Vagina (tissue), 2 donors: ENCODE measurements at places on chromosomes 12 and 14. TPM values are rescaled to one million over a fixed set of nuclear protein-coding genes. Genes with fewer than 3 reads are reported as not detected.

Gene RND1
- 3.9 TPM for total RNA-seq

DNA sequence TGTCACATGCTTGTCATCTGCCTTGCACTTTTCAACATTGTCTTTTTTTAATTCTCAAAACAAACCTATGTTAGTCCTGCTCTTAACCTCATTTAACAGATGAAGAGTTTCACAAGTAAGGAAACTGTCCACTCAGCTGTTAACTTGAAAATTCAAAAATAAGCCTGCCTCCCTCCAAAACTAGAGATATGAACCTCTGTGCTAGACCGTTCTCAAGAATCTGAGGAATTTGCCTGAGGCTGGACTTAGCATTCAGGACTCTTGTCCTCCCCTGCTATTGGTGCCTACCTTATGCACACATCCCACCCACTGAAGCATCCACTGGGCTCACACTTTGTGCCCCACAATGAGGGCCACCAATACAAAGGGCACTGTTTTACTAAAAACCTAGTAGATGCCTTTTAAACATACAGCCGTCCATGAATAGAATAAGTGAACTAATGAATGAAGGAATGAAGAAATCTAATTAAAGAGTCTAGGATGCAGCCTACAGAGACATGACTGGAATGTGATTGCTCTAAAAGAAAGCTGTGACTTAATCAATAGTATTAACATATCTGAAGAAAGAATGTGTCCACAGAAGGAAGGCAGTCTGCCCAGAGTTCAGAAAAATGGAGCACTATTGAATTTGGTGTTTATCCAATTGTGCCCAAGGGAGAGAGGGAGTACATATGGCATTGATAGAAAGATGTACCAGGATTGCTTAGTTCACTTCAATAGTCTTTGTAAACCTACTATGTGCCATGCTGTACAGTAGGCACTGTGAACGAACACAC lies 238.5 kb downstream of the SPTSSA start:
- no peak for DNase-seq

Gene NGDN
- 47.1 TPM for total RNA-seq

Gene ESPL1
- total RNA-seq, result 17.7 TPM

Gene SOX5
- 21.1 TPM for total RNA-seq

DNA sequence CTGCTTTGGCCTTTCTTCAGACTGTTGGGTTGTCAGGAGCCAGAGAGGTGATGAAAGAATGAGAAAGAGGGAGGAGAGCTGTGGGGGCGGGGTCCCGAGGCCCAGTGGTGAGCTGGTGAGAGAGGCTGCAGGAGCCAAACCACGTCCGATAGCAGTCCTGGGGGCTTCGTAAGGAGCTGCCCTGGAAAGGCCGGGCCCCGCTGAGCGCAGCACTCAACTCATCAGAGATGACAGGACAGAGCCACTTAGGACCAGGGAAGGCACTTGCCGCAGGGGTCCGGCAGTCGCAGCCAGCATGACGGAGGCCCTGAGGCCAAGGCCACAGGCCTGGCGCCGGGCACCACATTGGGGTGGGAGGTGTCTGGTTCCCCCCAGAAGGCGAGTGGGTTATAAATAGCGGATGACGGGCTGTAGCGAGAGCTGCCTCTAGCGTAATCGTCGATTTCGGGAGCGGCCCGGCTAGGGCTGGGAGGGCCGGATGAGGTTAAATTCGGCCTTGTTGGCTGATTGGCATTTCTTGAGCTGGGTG lies 179.0 kb downstream of the TSPAN9 start:
- no peak for DNase-seq

GRCh38 chr12:49967777-49968250 lies 4.9 kb upstream of the AQP6 start:
- no peak for DNase-seq

Gene GPRC5A
- total RNA-seq, result 26.8 TPM

DNA sequence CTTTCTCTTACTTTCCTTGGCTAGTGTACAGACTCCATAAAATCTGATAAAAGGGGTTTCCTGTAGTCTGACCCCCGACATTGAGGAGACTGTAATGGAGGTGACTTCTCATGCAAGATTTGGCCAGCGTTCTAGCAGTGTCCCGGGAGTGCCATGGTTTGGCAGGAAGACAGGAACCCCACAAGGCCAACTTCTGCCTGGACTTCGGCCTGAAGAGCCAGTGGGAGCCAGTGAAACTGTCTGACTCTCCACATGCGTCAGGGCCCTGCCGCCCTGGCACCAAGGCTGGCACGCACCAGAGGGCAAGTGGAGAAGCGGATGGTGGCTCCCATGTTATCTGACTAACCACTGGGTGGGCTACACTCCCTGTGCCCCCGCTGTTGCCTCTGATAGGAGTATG lies 70.5 kb downstream of the TMEM260 start:
- peak; percentile 70 for DNase-seq

Gene MMP17
- total RNA-seq, result 5.2 TPM

DNA sequence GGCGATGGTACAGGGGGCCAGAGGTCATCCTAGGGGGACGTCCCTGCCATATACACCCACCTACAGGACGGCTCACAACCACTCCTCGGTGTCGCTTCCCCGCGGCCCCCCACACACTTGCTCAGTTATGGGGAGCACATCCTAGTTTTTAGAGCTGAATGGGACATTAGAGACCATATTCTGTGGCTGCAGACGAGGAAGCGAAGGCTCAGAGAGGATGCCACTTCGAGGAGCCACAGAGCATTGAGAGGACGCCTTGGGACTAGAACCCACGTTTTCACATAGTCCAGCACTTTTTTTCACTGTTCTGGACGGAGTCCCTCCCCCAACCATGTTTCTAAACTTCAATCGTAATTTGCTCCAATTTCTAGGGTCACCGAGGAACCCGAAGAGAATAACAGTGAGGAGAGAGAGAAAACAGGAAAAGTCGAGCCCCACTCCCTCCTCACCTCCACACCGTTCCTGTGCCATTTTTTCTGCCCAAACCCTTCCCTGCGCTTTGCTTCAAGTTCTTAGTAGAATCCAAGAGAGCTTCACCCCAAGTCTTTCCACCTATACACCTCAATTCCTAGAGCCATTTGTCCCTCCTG lies 641 bp upstream of the ASCL1 start:
- DNase-seq, result no peak

Gene ITGB7
- 3.7 TPM for total RNA-seq

- no peak for DNase-seq
These were observed 8.0 kb upstream of the NT5DC3 start for GRCh38 chr12:103848917-103849491.

Gene LYZ
- 15.2 TPM for total RNA-seq

Gene DBX2
- total RNA-seq, result not detected

DNA sequence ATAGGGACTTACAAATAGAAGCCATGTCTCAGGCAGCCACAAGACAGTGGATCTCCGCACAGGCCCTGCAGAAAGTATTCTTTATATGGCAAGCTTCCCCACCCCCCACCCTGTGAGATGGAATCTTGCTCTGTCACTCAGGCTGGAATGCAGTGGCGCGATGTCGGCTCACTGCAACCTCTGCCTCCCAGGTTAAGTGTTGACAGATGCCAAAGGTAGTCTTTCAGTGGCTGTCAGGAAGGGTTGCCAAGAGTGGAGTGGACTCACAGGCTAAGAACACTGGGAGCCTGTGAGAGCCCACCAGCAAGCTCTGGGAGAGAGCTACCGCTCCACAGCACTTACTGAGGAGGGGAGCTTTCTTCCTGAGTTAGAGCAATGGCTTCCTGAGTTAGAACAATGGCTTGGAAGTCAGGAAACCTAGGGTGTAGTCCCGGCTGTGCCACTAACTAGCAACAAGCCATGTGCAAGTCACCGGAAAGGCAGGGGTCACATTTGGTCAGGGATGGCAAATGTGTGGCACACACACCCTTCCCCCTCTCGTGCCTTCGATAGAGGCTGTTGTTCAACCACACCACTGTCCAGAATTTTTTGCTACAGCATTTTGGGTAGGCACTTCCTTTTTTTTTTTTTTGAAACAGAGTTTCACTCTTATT lies 2.6 kb downstream of the RNASE1 start:
- DNase-seq, result no peak

DNA sequence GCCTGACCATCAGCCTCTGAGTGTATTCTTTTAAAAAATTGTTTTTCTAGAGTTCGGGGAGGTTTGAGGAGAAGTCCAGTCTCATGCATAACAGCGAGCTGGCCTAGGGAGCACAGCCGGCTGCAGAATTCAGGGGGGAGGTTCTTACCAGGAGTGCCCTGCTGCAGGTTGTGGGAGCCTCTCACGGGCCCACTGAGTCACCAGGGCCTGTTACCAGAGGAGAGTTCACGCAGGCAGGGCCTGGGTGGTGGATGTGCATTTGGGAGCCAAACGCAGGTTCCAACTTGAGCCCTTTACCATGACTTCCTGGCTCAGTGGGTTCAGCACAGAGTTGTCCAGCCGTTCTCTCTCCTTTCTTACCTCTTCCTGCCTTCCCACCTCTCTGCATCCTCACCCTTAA lies 14.4 kb downstream of the CD9 start:
- no peak for DNase-seq

GRCh38 chr12:33988913-33989312 lies 33.4 kb upstream of the ALG10 start:
- DNase-seq, result no peak

Gene CPNE6
- not detected for total RNA-seq

- no peak for DNase-seq
These were observed 579.1 kb downstream of the PRKD1 start for GRCh38 chr14:29348504-29348903.

- DNase-seq, result no peak
These were observed 15.2 kb upstream of the PLEKHG6 start for GRCh38 chr12:6295094-6295811.

- no peak for DNase-seq
These were observed 149.2 kb upstream of the SYT10 start for GRCh38 chr12:33588725-33589405.

Gene PMCH
- total RNA-seq, result not detected

Gene IL26
- total RNA-seq, result not detected

GRCh38 chr12:13945236-13945635 lies 36.2 kb downstream of the GRIN2B start:
- no peak for DNase-seq

Gene EFS
- 32.4 TPM for total RNA-seq

DNA sequence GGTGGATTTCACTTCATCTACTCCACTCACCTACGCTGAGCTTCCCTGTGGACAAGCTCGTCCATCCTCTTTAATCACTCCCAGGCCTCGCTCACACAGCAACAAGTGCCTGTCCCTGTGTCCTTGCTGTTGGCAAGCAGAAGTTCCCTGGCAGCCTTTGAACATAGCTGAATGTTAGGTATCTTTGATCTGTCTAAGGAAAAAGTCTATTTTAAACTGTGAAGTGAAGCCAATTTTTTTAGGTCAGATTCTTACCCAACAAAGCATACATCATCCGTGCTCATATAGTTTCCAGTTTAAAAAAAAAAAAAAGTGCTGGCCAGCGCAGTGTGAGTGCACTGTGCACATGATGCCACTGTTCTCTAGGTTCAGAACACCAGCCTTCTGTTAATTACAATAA lies 36.3 kb downstream of the PPP2R5C start:
- DNase-seq, result no peak

GRCh38 chr12:103875666-103876065 lies 34.6 kb upstream of the NT5DC3 start:
- no peak for DNase-seq

GRCh38 chr14:66746316-66747006 lies 238.5 kb downstream of the GPHN start:
- no peak for DNase-seq

DNA sequence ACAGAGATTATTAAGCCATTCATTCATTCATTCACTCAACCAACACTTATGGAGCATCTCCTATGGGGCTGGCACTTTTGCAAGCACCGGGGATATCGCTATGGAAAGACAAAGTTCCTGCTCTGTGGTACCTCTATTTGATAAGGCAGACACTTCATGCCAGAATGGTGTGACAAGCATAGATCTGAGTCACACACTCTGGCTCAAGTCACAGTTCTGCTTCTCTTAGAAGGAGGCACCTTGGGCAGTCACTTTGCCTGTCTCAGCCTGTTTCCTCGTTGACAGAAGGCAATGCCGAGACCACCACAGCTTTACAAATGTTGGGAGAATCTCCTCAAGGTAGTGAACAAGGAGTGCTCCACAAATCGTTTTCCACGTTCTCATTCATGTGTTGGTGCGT lies 205.2 kb downstream of the SLC41A2 start:
- DNase-seq, result no peak

DNA sequence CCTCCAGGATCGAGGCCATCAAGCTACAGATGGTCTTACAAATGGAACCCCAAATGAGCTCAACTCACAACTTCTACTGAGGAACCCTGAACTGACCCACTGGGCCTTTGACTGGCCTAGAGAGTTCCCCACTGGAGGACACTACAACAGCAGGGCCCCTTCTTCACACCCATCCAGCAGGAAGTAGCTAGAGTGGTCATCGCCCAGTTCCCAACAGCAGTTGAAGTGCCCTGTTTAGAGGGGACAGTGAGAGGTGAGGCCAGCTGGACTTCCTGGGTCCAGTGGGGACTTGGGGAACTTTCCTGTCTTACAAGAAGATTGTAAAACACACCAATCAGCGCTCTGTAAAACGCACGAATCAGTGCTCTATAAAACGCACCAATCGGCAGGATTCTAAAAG lies 247.9 kb upstream of the BTG1 start:
- no peak for DNase-seq

Gene RESF1
- 76.1 TPM for total RNA-seq

GRCh38 chr14:41404126-41404525 lies 202.6 kb upstream of the LRFN5 start:
- DNase-seq, result no peak

Gene TEX52
- total RNA-seq, result not detected

Gene KCNH5
- total RNA-seq, result 0.49 TPM

GRCh38 chr12:46652692-46653091 lies 173.1 kb downstream of the SLC38A4 start:
- no peak for DNase-seq

Gene JPH4
- 10.6 TPM for total RNA-seq

Gene TMEM63C
- 27.0 TPM for total RNA-seq

Gene EEF1AKMT3
- total RNA-seq, result 9.3 TPM

Gene IQSEC3
- total RNA-seq, result 1.7 TPM

Gene CD163
- total RNA-seq, result 96.3 TPM

Gene NPFF
- not detected for total RNA-seq

Gene SPTB
- total RNA-seq, result 0.98 TPM
